IMR-90 (cell line): ENCODE measurements at places on chromosomes 7 and 10. TPM values are rescaled to one million over a fixed set of nuclear protein-coding genes. Genes with fewer than 3 reads are reported as not detected.
A peak's percentile ranks its signal among the peaks of the same experiment; 100 is the strongest.

DNA sequence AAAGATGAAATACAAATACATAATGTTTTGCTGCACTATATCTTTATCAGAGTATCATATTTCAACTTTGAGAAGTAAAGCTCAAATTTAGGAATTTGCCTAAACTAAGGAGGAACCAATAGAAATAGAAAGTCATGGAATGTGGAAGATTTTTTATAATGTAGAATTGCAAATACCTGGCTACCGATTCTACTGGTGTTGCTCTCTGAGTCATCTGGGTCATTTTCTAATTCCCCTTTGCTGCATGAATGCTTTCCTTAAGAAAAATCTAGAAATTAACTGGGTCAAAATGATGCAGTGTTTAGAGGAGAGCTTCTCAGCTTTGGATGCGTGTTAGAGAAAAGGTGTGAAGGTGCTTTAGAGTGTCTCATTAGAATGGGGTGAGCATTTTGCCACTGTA is 568.9 kb upstream of the ANKRD30A start:
- no peaks in the 10 kb centered on the region for H3K36me3 ChIP-seq
- H3K27me3 ChIP-seq, result no peaks in the 10 kb centered on the region
- DNase-seq, result no peak
- H3K27ac ChIP-seq, result no peak overlapping the region
- no peaks in the 10 kb centered on the region for H3K4me1 ChIP-seq

DNA sequence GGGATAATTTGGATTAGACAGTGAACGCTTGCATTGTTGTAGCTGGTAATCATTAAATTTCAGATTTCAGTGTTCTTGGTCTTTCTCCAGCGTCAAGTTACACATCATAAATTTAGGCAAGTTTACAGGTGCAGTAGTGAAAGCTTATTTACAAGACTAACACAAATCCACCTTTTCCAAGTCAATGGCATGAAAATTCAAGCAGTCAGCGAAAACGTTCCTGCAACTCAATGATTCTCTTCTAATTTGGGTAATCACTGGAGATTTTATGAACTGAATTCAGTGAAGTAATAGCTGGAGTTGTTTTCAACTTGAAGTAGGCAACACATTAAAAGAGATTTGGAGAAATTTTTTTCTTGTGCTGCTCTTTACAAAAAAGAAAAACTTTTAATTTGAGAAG is 17.9 kb downstream of the BCAP29 start:
- H3K27me3 ChIP-seq, result no peaks in the 10 kb centered on the region
- no peak overlapping the region for H3K4me3 ChIP-seq
- no peaks in the 10 kb centered on the region; the same call in 1 of the 2 replicates for H3K4me1 ChIP-seq
- DNase-seq, result no peak
- peaks cover 10% of the 10 kb centered on the region for H3K36me3 ChIP-seq

- no peak for DNase-seq
- no peak overlapping the region for H3K27ac ChIP-seq
- H3K36me3 ChIP-seq, result no peaks in the 10 kb centered on the region
- H3K4me3 ChIP-seq, result no peak overlapping the region
- peaks cover 9% of the 10 kb centered on the region; the same call in 1 of the 2 replicates for H3K4me1 ChIP-seq
Measured at GRCh38 chr7:43300121-43300520, 187.7 kb downstream of the HECW1 start.

DNA sequence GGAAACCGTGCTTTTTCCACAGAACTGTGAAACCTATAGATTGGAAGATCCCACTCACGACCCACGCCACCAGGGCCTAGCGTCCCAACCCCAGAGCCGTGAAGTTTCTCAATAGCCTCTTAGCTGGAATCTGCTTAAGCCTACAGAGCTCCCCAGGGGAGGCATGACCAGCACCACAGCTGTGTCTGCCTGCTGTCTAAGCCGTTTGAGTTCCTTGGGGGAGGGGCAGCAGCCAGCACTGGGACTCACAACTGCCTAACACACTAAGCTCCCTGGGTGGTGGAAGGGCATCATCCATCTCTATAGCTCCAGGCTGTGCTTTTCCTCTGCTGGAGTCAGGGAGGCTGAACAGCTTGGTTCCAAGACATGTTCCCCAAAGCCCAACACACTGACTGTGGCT is 26.0 kb upstream of the TMEM140 start:
- H3K27ac ChIP-seq, result no peak overlapping the region
- H3K4me1 ChIP-seq, result no peaks in the 10 kb centered on the region
- H3K36me3 ChIP-seq, result no peaks in the 10 kb centered on the region
- H3K4me3 ChIP-seq, result no peak overlapping the region
- DNase-seq, result no peak
- H3K27me3 ChIP-seq, result no peaks in the 10 kb centered on the region

DNA sequence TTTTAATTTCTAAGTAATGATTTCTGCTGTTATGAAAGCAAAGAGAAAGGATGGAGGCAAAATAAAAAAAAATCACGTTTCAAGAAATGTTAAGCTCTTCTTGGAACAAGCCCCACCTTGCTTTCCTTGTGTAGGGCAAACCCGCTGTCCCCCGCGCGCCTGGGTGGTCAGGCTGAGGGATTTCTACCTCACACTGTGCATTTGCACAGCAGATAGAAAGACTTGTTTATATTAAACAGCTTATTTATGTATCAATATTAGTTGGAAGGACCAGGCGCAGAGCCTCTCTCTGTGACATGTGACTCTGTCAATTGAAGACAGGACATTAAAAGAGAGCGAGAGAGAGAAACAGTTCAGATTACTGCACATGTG is 2.4 kb downstream of the ADRB1 start:
- peaks cover 3% of the 10 kb centered on the region; the same call in 1 of the 2 replicates for H3K4me1 ChIP-seq
- no peaks in the 10 kb centered on the region for H3K36me3 ChIP-seq
- no peak overlapping the region for H3K27ac ChIP-seq

- H3K27me3 ChIP-seq, result no peaks in the 10 kb centered on the region
- no peaks in the 10 kb centered on the region for H3K36me3 ChIP-seq
- H3K27ac ChIP-seq, result no peak overlapping the region
- no peak for DNase-seq
Measured at GRCh38 chr7:111101856-111102646, 11.1 kb downstream of the LRRN3 start.

DNA sequence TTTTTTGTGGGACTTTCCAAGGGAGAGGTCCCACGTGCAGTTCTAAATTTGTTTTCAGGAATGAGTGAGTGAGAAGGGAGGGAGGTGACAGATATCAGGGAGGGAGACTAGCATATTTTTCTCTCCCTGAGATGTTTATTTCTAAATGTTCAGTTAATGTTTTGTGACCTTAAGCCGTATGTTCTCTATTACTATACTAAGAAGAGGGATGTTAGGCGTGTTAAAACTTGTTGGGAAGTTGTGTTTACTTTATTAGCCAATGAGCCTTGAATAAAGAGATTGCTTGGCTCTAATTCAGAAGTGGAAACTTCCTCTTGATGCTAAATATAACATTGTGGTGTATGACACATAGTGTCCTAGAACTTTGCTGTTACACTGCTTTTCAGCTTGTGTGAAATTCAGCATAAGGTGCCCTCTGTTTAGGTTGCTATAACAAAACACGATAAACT is 37.3 kb downstream of the DNAH11 start:
- no peaks in the 10 kb centered on the region for H3K36me3 ChIP-seq
- peak; percentile 57 for DNase-seq
- no peak overlapping the region for H3K27ac ChIP-seq
- no peaks in the 10 kb centered on the region for H3K27me3 ChIP-seq

CYP3A4 gene
- not detected in 2 replicates for total RNA-seq
